ELR (cell line): ENCODE measurements at places on chromosomes 2 and 18.
A peak's percentile ranks its signal among the peaks of the same experiment; 100 is the strongest.

DNA sequence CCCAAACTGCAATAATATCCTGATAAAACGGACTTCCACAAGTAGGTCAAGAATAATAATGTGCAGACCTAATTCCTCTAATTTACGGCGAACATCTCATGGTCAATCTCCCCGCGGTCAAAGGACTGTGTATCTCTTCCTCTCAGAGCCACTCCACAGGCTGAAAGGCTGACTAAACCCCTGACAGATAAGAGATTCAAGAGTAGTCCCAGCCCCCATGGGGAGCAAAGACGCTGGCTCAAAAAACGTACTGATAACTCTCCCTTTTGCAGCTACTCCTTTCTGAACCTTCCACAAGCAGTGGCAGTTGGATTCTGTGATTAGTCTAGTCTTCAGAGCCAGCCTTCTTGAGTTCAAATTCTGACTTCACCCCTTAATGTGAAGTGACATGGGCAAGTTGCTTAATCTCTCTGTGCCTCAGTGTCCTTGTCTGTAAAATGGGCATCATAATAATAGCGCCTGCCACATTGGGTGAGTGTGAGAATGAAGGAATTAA, 19.7 kb upstream of the IL18R1 start:
- no peak for DNase-seq

GRCh38 chr2:33598561-33599174, 431 bp downstream of the FAM98A start:
- DNase-seq = peak; percentile 67

- peak; percentile 10 for DNase-seq
Measured at GRCh38 chr18:27005589-27005988, 140.1 kb upstream of the AQP4 start.

DNA sequence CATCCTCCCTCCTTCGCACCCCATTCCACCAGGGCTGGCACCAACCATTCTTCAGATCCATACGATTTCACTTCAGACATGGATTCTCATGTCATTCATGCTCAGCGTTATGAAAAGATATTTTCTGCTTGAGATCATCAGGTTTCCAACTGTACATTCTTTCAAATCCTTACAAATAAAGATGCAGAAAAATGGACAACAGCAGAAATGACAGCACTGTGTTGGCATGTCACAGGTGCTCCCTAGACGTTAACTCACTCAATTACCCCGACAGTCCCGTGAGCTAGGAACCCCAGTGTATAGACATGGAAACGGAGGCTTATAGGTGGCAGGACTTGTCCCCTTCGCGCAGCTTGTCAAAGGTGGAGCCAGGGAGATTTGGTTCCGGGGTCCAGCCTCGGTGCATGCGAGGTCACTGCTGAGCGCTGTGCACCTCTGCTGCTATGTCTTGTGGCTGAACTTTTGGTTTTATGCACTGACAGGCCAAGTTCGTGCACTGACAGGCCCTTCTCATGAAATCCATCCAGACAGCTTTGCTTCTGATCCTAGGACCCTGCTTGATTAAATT, 17.7 kb downstream of the FHL2 start:
- no peak for DNase-seq

DNA sequence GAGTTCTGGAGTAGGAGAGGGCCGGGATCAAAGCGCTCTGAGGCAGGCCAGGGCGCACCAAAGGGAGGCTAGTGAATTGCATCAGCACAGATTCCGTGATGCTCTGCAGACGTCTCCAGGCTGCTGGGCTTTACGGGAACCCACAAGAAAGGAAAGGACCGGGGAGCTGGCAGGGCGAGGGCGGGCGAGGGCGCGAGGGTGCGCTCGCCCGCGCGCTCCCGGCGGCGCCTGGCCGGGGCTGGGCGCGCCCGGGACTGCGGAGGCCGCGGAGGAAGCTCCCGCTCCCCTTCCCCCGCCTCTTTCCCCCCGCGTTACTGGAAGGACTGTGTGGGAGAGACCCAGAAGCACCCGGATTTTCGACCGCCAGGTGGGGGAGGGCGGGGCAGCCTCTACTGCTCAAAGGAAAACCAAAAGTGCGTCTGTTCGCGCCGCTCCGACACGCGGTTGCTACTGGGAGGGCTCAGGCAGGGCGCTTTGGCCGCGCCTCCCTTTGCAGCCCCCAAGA, 2.4 kb upstream of the FOSL2 start:
- peak; percentile 91 for DNase-seq

GRCh38 chr2:42846026-42846425, 53.6 kb upstream of the HAAO start:
- DNase-seq = no peak

DNA sequence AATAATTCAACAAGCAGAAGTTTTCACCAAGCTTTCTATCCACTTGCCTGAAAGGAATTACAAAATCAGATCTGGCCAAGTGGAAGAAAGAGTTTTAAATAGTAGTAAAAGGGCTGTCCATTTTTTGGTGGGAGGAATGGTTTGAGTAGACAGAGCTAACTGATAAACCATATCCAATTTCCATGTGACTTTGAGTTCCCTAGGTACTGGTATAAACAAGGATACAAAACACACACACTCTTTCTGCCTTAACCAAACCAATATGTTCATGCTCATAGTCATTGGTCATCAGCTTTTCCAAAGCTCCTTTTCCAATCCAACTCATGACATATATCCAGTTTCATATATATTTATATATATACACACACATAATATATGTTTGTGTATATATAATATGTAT, 49.5 kb upstream of the REL start:
- no peak for DNase-seq

DNA sequence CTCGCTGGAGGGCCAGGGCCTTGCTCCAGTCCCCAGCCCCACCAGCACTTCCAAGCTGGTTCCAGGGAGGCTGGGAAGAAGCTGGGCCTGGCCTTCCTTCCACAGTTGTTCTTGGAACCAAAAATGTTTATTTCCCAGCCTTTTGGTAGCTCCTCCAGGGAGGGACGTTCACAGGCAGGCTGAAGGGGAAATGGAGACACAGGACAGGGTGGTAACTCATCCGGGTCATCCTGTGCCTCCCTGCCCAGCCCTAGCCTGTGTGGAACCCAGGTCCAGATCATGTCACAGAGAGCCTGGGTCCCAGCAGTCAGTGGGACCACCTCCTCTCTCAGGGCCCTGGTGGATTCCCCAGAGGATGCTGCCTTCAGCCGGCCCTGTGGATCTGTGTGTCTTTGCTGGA, 12.5 kb upstream of the ARMC9 start:
- DNase-seq = no peak

DNA sequence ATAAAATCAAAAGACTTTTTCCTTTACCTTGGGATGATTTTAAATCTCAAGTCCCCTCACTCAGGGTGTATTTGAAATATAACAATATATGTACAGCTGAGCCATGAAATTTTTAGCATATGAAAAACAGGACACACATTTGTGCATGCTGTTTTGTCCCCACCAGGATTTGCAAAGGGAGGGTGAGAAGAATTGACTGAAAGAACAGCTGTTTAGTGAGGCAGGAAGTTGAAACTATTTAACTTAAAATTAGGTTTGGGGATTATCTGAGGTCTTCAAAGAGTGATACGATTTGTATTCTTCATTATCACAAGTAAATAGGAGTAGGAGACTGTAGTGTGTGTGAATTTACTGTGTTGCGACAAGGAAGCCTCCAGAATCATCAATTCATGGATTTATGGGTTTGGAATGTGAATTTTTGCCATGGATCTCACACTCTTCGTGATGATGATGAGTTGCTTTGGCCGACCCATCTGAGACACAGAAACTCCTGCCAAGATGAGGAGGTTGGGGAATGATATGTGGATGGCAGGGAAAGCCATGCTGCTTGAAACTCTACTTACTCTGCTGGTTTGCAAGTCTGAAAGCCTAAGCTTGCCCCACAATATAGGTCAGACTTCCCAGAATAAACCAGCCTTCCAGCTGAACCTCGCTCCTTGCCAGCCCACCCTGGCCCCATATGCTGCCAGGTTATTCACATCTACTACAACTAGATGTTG, 31.0 kb upstream of the SPATS2L start:
- no peak for DNase-seq

- DNase-seq = peak; percentile 86
Measured at GRCh38 chr2:27428978-27429541, 629 bp downstream of the NRBP1 start.

DNA sequence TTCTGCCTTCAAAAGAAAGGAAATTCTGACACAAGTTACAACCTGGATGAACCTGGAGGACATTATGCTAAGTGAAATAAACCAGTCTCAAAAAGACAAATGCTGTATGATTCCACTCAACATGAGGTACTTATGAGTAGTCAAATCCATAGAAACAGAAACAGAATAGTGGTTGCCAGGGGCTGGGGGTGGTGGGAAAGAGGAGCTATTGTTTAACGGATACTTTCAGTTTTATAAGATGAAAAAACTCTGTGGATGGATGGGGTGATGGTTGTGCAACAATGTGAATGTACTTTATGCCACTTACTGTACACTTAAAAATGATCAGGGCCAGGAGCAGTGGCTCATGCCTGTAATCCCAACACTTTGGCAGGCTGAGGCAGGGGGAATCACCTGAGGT, 15.4 kb downstream of the SLC35F5 start:
- DNase-seq = no peak

DNA sequence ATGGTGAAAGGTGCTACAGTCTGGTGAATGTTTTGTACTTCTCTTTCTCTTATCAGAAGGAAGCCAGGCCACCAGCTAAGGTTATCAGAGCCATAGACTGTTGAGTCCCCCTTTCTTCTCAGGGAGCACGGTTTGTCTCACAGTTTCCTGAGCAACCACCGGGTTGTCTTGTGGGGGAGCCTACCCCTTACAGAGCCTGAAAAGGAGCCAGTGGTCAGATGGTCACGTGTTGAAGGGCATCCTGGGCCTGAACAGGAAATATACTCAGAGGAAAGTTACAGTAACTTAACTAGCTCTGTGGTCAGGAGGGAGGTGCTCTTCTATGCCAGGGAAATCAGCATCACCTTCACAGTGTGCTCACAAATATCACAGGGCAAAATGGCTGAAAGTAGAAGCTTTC, 11.6 kb downstream of the CD28 start:
- peak; percentile 36 for DNase-seq

- no peak for DNase-seq
Measured at GRCh38 chr2:237389831-237390230, 24.1 kb downstream of the COL6A3 start.

DNA sequence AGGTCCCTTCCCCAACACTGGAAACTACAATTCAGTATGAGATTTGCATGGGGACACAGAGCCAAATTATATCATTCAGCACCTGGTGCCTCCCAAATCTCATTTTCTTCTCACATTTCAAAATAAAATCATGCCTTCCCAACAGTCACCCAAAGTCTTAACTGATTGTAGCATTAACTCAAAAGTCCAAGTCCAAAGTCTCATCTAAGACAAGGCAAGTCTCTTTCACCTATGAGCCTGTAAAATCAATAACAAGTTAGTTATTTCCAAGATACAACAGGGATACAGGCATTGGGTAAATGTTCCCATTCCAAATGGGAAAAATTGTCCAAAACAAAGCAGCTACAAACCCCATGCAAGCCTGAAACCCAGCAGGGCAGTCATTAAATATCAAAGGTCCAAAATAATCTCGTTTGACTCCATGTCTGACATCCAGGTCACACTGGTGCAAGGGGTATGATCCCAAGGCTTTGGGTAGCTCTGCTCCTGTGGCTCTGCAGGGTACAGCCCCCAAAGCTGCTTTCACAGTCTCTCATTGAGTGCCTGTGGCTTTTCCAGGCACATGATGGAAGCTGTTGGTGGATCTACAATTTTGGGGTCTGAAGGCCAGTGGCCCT, 1370.1 kb upstream of the DDX18 start:
- no peak for DNase-seq

DNA sequence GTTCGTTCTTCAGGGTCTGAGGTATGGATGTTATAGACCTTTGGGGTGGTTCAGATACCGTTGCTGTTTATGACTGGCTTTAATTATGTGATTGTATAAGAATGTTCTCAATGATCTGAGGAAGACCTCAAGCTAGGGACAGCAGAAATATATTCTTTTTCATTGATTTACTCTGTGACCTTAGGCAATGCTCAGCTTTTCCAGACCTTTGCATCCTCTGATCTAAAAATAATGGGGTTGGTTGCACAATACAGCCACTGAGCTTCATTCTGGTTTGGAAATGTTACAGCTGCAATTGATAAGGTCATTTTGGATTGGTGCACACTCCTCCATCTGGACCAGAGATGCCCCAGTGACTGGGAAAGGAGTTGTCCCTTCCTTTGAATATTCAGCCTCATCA, 17.2 kb upstream of the CABYR start:
- no peak for DNase-seq

DNA sequence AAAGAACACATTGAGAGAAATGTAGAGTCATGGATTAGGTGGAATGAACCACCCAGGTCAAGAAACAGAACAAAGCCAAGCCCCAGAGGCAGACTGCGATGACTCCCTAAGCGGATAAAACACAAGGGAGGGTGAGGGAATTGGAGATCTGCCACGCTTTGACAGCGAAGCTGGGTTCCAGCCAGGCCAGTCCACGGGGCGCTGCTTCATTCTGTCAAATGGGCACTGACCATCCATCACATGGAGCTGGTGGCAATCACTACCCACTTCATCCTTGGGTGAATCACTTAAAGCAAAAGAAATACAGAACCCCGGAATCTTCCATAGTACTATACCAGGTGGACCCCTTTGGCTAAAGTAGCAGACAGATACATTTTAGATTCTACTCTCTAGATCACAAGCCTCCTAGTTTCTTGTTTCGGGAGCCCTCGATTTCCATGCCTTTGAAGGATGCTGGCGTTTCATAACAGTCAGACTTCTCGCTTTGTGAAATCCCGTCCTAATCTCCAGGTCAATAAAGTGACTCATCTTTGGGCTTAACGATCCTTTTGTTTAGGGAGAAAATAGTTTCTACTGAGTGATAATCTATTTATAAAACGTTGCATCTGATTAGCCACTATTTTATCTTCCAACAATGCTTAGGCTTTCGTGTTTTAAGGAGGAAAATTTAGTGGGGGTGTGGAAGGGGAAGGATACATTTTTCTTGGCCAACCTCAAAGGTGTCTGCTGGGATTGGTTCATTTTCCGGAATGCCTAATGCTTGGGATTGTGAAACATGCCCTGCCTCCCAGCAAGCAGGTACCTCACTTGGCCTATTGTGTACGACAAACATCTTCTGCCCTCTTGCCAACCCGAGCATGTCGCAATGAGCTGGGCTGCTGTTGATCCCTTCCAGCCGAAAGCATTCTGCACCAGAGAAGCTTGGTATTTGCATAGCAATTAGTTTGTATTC, 44.1 kb upstream of the HDAC4 start:
- no peak for DNase-seq

DNA sequence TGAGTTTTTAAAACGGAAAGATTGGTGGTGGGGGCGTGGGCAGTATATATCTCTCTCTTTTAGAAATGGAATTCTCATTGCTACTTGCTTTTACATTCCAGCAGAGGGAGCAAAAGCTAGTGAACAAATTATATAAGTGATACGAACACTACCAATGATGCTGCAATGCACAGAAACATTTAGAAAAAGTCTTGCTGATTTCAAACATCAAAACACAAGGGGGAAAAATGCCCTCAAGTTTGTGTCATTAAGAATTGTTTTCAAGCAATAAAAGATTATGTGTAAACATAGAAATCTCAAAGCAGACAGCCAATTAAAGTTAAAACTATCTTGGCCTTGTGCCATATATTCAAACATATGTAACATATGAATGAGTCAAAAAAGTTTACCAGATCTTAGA, 296.3 kb upstream of the KCNJ3 start:
- peak; percentile 32 for DNase-seq

GRCh38 chr2:57570961-57571360, 475.6 kb upstream of the VRK2 start:
- DNase-seq = no peak
